ENCODE measurements at places on chromosomes 12 and 14. TPM values are rescaled to one million over a fixed set of nuclear protein-coding genes. Genes with fewer than 3 reads are reported as not detected.

The DYRK2 gene
- 9.1 TPM for total RNA-seq

The ARHGEF40 gene
- 30.0 TPM for total RNA-seq

The RFX4 gene
- total RNA-seq = not detected

The HOXC10 gene
- not detected for total RNA-seq

The SOX5 gene
- total RNA-seq = 27.3 TPM

The TSPAN11 gene
- 1.4 TPM for total RNA-seq

The RAD9B gene
- total RNA-seq = not detected

The PLEKHD1 gene
- total RNA-seq = 0.12 TPM
